ENCODE measurements at places on chromosomes 1 and 21. TPM values are rescaled to one million over a fixed set of nuclear protein-coding genes. Genes with fewer than 3 reads are reported as not detected.

IL19 gene
- polyA plus RNA-seq = not detected

CYP4Z1 gene
- polyA plus RNA-seq = 0.39 TPM

DIO1 gene
- polyA plus RNA-seq = 0.95 TPM

KPRP gene
- not detected for polyA plus RNA-seq

LCE1B gene
- polyA plus RNA-seq = not detected

- no peak for DNase-seq
Measured at GRCh38 chr1:88562991-88563390, 121.1 kb upstream of the PKN2 start.

DNA sequence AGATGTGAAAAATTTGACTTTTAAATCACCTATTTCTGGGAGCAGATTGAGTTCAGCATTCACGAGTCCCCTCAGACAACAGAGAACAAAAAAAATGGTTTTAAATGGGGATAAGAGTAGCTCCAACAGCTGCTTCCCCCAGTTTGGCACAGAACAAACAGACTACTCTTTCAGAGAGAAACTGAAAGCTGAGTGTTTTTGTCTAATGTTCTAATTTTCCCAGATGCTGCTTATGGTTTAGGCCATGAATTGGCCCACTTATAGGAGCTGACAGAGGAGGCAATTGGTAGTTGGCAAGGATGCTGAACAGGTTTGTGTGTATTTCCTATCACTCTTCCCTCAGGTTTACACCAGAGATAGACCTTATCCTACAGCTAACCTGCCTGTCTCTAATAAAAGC, 1637.4 kb upstream of the PRMT6 start:
- no peak for DNase-seq

DNA sequence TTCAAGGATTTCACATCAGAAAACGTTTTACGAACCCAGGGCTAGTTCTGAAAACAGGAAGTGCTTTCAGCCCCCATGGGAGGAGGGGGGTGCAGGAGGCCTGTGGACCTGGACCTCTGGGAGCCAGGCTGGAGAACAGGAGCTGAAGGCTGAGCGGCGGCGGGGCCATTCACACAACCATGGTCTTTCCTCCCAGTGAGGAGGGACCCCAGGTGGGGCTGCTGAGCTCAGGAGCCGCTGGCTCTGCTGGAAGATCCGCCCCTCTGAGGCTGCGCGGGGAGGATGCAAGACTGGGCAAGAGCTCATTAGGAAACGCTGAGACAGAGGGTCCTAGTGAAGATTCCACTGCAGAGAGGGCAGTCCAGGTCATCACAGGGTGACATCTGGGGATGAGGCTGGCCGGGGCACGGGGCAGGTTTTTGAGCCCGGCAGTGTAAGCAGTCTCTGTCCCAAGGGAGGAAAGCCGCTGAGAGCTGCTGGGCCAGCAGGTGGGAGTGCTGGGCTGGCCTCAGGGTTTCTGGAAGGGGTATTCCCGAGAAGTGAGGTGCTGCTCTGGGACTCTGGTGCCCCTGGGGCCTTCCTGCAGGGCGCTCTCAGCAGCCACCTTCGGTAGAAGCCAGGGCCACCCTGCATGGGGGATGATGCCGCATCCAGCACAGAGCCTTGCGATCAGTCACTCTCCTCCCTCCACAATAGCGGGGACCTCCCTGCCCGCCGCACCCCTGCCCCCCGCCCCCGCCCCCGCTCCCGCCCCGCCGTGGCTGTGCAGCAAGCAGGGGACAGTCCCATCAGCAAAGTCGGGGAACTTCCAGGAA, 7.5 kb downstream of the MX2 start:
- no peak for DNase-seq

- no peak for DNase-seq
Measured at GRCh38 chr1:203140743-203141520, 13.4 kb downstream of the ADORA1 start.

- no peak for DNase-seq
Measured at GRCh38 chr1:7172804-7173203, 387.6 kb downstream of the CAMTA1 start.

- DNase-seq = no peak
Measured at GRCh38 chr21:15279482-15279881, 214.7 kb upstream of the NRIP1 start.

DNA sequence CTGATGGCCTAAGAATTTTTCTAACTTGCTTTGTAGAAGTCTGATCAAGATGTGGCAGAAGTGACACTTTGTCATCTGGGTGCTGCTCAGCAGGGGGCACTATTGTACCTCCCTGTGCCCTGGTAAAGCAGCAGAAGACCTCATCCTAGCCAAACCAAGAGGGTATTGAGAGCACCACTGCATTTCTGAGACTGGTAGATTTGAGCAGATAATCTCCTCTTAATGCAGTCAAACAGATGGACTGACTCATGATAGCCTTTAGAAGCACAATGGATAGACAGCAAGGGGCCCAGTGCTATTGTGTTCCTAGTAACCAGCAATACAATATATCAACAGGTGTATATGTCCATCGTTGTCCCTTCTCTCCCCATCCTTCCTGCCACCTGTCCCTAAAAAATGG, 5.7 kb downstream of the TPM3 start:
- DNase-seq = no peak

DNA sequence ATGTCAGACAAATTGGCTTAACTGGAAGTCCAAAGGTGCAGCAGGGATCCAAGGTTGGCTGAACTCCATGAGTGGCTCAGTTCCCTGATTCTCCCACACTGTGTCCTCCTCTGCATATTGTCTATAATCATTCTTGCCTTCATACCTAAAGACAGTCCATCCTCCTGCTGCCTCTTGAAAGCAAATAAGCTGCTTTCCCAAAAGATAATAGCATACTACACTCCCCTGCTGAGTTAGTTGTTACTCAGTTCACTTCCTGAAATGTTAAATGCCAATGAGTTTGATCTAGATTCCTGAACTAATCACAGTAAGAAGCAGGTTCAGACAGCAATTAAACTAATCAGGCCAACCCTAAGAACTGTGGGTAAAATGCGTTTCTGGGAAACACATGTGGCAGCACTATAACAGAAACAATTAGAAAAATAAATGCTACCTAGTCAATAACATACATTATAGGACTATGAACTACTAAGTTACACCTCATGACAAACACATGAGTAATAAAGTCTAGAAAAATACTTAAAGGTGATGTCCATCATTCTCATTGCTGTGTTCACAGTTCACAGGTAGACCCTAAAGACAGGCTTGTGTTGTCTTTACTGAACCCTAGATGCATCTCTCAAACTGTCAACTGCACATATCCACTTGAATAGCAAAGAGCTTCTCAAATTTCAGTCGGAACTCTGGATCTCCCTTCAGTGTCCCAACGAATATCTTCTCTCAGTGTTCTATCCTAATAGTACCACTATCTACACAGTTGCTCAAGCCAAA, 50.8 kb upstream of the BOLA1 start:
- DNase-seq = no peak

- DNase-seq = no peak
Measured at GRCh38 chr1:239558559-239558958, 172.2 kb downstream of the CHRM3 start.

GRCh38 chr1:201072922-201073321, 39.3 kb downstream of the CACNA1S start:
- DNase-seq = no peak

- no peak for DNase-seq
Measured at GRCh38 chr1:51750218-51750617, 128.3 kb downstream of the NRDC start.

GRCh38 chr1:202268032-202268431, 73.7 kb downstream of the UBE2T start:
- DNase-seq = no peak

DNA sequence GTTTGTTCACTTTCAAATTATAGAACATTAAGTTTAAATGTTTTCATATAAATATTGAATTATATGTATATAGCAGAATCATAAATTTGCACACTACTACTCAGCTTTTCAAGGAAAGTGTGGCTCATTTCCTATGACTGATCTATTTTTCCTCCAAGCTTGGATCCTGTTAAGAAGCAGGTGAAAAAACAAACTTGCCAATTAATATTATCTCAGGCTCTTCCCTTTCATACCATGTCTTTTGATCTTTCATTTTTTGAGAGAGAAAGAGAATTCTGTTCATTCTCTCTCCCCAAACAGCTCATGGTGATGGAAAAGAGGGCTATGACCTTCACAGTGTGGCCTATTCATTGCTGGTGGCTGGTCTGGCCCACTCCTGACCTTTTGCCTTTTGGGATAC, 43.7 kb downstream of the SEC16B start:
- DNase-seq = no peak

- no peak for DNase-seq
Measured at GRCh38 chr1:187070076-187070475, 241.3 kb downstream of the PLA2G4A start.

- DNase-seq = no peak
Measured at GRCh38 chr21:34695434-34695833, 26.6 kb downstream of the CLIC6 start.

Data from right lung (tissue), 10 donors.